ENCODE measurements at places on chromosomes 6 and 20.

GRCh38 chr6:149855040-149855654 lies 9.0 kb downstream of the LRP11 start:
- DNase-seq, result no peak

DNA sequence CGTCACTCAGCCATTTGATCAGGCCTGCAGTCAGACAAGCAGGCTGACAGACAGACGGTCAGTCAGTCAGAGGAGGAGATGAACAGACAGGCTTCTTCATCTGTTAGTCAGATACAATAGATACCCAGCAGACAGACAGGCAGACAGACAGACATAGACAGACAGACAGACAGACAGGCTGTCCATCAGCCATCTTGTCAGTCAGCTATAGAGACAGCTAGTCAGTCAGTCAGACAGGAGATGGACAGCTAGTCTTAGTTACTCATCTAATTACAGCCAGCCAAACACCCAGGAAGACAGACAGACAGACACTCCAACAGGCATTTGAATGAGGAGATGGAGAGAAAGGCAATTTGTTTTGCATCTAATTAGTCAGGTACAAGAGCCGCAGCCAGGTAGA lies 36.4 kb downstream of the KCNB1 start:
- no peak for DNase-seq

DNA sequence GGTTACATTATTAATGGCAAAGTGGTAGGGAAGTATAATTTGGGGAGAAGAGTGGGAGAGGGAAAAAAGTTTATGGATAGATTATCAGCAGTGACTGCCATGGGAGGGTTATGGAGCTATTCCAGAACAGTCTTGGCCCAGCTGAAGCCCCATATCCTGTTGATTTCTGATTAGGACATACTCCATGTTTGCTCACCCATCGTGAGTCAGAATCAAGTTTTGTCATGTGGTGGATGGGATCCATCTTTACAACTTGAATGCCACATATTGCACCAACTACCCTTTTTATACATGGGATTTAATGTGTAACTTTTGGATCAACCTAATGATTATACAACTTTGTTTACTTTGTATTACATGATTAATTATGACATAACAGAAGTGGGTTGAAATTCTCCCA lies 217.0 kb downstream of the HAO1 start:
- DNase-seq, result no peak

GRCh38 chr20:36098364-36098763 lies 56.2 kb upstream of the EPB41L1 start:
- peak; percentile 56 for DNase-seq

- DNase-seq, result no peak
These were observed 7.5 kb downstream of the NOL4L start for GRCh38 chr20:32577657-32578056.

DNA sequence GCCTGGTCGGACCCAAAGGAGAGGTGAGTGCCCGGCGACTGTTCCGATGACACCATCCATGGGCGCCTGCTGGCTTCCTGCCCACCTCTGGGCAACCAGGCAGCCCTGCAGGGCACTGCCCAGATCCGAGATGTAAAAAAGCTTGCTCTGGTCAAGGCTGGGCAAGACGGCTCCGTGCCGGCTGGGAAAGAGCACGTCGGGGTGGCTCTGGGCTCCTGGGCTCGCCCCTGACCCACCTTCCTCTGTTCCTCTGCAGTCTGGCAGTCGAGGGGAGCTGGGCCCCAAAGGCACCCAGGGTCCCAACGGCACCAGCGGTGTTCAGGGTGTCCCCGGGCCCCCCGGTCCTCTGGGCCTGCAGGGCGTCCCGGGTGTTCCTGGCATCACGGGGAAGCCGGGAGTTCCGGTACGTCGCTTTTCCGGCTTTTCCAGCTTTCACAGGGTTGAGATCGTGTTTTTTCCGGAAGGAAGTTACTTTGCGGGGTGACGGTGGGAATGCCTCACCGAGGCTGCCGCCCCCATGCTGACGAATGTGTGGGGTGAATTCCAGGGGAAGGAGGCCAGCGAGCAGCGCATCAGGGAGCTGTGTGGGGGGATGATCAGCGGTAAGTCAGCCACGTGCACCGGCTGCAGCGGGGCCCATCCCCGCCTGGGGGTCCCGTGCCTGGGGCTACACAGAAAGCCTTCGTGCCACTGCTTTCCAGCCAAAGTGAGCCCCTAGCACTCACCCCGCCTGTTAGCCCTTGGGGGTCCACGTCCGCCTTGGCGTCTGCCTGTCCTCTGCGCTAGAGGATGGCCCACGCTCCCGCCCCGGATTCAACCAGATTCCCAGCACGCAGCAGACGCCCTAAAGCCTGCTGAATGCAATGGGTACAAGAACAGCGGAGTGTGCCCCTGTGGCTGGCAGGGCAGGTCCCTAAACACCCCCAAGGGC lies 19.3 kb downstream of the COL9A3 start:
- no peak for DNase-seq

DNA sequence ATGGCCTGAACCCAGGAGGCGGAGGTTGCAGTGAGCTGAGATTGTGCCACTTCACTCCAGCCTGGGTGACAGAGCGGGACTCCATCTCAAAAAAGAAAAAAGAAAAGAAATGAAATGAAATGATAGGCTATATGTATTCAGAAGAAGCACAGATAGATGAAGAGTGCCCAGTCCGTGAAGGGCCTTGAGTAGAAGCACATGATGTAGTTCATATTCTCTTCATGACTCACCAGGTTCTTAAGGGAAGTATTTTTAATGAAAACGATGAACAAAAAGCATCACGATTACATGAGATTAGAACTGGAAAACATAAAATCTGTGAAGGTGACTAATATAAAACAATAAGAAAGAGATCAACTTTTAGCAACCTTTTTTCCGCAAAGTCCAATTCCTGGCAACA lies 29.8 kb downstream of the TPD52L1 start:
- no peak for DNase-seq
